ENCODE measurements at places on chromosomes 4 and X. TPM values are rescaled to one million over a fixed set of nuclear protein-coding genes. Genes with fewer than 3 reads are reported as not detected.

DNA sequence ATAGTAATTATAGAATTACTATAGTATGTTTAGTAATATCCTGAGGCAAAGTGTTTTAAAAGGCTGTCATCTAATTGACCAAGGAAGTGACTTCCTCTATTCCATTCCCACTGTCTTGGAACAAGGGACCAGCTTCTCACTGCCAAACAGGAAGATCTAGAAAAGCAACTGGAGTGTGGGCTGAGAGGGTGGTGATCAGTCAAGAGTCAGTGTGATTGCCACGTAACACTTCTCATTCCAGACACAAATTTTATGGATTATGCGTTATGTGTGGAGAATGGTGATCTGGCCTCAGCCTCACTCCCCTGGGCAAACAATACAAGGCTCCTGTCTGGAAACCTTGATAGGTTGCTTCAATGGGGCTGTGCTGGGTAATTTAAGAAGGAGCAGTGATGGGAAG is 60.0 kb downstream of the RRAGB start:
- no peak overlapping the region for H3K27ac ChIP-seq
- no peak overlapping the region for H3K4me3 ChIP-seq
- peaks cover 3% of the 10 kb centered on the region for H3K36me3 ChIP-seq

GRCh38 chrX:23012636-23013035 is 12.9 kb downstream of the DDX53 start:
- H3K4me3 ChIP-seq, result no peak overlapping the region
- no peaks in the 10 kb centered on the region for H3K27me3 ChIP-seq
- no peaks in the 10 kb centered on the region for H3K36me3 ChIP-seq
- DNase-seq, result no peak
- H3K27ac ChIP-seq, result no peak overlapping the region
- H3K4me1 ChIP-seq, result no peaks in the 10 kb centered on the region

DNA sequence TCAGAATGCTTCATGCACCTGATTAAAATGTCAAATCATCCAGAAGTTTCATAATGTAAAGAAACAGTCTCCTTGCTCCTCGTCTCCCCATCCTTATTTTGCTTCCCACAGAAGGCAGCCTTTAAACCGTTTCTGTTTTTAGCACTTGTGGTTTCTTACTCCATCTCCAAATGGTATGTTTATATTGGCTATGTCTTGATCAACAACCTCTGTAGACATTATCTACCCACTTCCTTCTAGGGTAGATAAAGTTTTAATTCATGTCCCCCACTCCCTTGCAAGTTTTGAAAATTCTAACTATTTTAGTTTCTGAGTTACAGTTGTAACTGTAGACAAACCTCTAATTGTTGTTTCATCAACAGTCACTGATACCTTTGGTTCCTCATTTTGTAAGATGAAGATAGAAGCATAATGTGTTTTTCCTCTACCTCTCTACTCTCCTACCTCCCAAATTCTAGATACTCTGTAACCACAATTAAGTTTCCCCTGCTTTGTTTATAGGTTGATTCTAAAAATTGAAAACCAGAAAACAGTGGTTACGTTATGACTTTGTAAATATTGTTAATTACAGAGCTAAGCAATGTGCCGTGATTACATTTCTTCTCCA is 291.7 kb upstream of the GATB start:
- no peak overlapping the region for H3K4me3 ChIP-seq
- H3K27ac ChIP-seq, result peak overlapping the region; percentile 2
- DNase-seq, result no peak

- no peak overlapping the region for H3K4me3 ChIP-seq
- no peaks in the 10 kb centered on the region for H3K36me3 ChIP-seq
- peak; percentile 45 for DNase-seq
- H3K27ac ChIP-seq, result peak overlapping the region; percentile 49
Measured at GRCh38 chr4:102447413-102447812, 53.7 kb upstream of the NFKB1 start.

GRCh38 chr4:16104520-16104919 is 20.7 kb upstream of the PROM1 start:
- no peak overlapping the region for H3K27ac ChIP-seq
- H3K36me3 ChIP-seq, result no peaks in the 10 kb centered on the region
- H3K27me3 ChIP-seq, result peaks cover 19% of the 10 kb centered on the region
- no peak for DNase-seq
- H3K4me1 ChIP-seq, result no peaks in the 10 kb centered on the region

DNA sequence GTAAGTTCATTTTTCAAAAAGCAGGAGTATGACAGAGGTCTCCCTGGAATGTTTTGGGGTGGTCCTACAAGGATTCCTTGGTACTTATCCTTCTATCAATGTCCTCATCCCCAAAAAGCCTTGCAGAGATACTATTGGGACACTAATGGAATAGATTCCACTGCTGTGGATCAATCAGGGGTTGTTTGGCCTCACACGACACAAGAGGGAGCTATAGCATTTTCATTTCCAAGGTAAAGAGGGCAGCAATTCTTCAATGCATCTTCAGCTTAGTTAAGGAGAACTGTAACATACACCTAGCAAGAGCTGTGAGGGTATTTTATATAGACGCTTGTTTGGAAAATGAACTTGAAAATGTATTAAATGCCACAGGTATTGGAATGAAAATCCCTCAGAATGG is 50.9 kb downstream of the USP26 start:
- no peaks in the 10 kb centered on the region for H3K36me3 ChIP-seq
- H3K27ac ChIP-seq, result no peak overlapping the region
- H3K27me3 ChIP-seq, result no peaks in the 10 kb centered on the region
- no peaks in the 10 kb centered on the region for H3K4me1 ChIP-seq

- H3K36me3 ChIP-seq, result no peaks in the 10 kb centered on the region
- no peaks in the 10 kb centered on the region for H3K4me1 ChIP-seq
- H3K27me3 ChIP-seq, result no peaks in the 10 kb centered on the region
Measured at GRCh38 chr4:93918856-93919255, 90.3 kb downstream of the ATOH1 start.

GRCh38 chr4:142367418-142368180 is 478.5 kb downstream of the INPP4B start:
- peaks cover 48% of the 10 kb centered on the region for H3K36me3 ChIP-seq
- H3K4me3 ChIP-seq, result no peak overlapping the region
- no peak for DNase-seq
- H3K27ac ChIP-seq, result peak overlapping the region; percentile 12
- H3K4me1 ChIP-seq, result peaks cover 62% of the 10 kb centered on the region
- H3K27me3 ChIP-seq, result no peaks in the 10 kb centered on the region

GRCh38 chr4:73272816-73273215 is 14.2 kb upstream of the ANKRD17 start:
- H3K4me1 ChIP-seq, result peaks cover 2% of the 10 kb centered on the region
- no peak overlapping the region for H3K4me3 ChIP-seq
- DNase-seq, result no peak
- no peaks in the 10 kb centered on the region for H3K27me3 ChIP-seq
- H3K36me3 ChIP-seq, result no peaks in the 10 kb centered on the region

DNA sequence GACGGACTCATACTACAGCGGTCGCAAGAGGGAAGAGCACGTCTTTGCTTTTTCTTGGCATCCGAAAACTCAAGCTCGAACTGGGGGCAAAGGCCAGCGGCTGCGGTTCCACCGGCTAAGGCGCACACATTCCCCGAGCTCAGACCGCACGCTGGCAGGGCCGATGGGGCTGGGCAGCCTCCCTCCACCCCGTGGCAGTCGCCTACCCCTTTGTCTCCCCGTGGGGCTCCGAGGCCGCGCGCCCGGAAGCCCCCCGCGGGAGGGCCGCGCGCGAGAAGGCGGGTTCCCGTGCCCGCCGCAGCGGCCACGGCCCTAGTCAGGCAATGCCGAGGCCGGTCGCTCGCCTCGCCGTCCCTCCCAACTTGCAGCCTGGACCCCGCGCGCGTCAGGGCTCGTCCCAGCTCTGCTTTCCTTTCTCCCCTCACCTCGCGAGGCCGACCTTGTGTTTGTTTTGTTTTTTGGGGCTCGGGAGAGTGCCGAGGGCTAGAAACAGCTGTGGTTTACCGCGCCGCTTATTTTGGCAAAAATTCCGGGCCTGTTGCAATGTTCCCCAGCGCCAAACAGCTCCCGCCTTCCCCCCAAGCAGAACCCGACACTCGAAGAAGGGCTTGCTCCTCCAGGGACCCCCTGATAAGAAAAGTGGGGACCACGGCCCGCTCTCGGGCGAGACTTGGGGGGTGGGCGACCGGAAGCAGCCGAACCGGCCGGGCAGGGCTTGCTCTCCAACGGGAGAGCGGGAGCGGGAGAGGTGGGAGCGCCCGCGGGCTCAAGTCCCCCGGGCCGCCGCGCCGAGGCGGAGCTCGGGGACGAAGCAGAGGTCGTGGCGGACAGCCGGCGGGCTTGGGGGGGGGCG is 561 bp upstream of the N4BP2 start:
- peak; percentile 68 for DNase-seq
- peaks cover 22% of the 10 kb centered on the region for H3K36me3 ChIP-seq
- peak overlapping the region; percentile 97 for H3K4me3 ChIP-seq
- H3K4me1 ChIP-seq, result peaks cover 37% of the 10 kb centered on the region

DNA sequence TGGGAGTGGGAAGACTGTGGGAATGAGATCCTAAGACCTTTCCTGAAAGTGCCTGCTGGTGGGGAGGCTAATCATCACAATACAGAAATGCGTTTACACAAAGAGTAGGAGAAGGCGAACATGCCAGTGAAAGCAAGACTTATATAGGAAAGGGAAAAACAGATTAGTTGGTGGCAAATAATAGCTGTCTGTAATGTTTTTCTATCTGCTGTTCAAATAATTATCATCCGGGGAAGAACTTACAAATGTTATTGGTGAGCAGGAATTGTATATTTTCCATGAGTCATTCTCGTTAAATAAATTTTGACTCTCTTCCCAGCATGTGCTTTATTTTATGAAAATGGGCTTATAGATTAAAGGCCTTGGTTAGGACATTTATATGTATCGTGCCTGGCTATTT is 196.5 kb downstream of the ARHGAP10 start:
- no peak overlapping the region for H3K27ac ChIP-seq
- H3K27me3 ChIP-seq, result no peaks in the 10 kb centered on the region
- peaks cover 4% of the 10 kb centered on the region for H3K4me1 ChIP-seq
- H3K4me3 ChIP-seq, result no peak overlapping the region
- no peak for DNase-seq
- peaks cover 15% of the 10 kb centered on the region for H3K36me3 ChIP-seq

- H3K36me3 ChIP-seq, result peaks cover 47% of the 10 kb centered on the region
- no peaks in the 10 kb centered on the region for H3K27me3 ChIP-seq
- no peak overlapping the region for H3K4me3 ChIP-seq
- H3K27ac ChIP-seq, result no peak overlapping the region
- H3K4me1 ChIP-seq, result peaks cover 36% of the 10 kb centered on the region
- DNase-seq, result no peak
Measured at GRCh38 chrX:41351923-41352322, 18.0 kb downstream of the DDX3X start.

The C4orf36 gene
- total RNA-seq, result not detected

The PLP1 gene
- total RNA-seq, result not detected

The XG gene
- total RNA-seq, result not detected

The ZNF185 gene
- total RNA-seq, result 0.75 TPM

All from activated CD4-positive, alpha-beta memory T cell treated with anti-CD3 and anti-CD28 coated beads, Interleukin-2, amount 10 ng/mL, durations not matched to agents 7 days and 5 days (primary cell).